ENCODE measurements at places on chromosomes 4 and X.

DNA sequence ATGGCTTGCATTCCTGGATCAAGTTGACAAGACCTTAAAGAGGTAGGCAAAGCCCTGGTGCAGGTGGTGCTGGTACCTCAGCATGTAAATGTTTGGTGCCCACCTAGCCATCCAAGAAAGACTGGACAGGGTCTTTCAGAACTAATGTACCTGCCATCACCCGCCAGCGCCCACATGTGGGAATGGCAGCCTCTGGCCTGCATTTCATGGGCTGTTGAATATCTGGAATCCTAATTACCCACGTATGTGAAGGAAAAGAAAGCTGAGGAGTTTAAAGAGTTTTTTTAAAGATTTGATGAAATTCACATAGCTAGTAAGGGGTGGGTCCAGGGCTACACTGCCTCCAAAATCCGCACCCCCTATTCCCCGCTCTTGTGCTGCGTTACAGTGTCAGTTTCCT, 8.6 kb upstream of the CCDC149 start:
- DNase-seq, result no peak

GRCh38 chr4:109433205-109434006, at the start of gene SEC24B:
Gene SEC24B (plus strand): TSS chr4:109433815. CDS start chr4:109433870, 55 bp downstream.
- DNase-seq, result peak; percentile 55

DNA sequence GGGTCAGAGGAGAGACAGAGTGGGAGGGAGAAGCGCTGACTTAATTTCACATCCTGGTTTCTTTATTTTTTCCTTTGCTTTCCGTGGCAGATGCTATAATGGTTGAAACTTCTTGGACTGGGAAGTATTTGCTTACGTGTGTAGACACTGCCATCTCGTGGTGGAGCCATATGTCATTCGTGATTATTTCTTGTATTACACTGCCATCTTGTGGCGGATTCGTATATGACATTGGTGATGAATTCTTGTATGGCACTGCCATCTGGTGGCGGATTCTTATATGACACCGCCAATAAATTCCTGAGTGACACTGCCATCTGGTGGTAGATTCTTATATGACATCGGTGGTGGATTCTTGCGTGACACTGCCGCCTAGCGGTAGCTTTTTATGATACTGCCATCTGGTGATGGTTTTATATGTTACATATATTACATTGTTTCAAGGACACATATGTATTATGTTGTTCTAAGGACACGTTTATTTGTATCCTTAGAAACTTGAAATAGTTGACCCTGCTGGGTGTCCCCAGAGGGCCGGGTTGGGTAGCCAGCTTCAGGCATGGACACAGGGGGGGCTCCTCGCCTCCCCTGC, 37.3 kb upstream of the CLCN4 start:
- peak; percentile 51 for DNase-seq

GRCh38 chr4:41514766-41515481, 23.0 kb upstream of the LIMCH1 start:
- no peak for DNase-seq

DNA sequence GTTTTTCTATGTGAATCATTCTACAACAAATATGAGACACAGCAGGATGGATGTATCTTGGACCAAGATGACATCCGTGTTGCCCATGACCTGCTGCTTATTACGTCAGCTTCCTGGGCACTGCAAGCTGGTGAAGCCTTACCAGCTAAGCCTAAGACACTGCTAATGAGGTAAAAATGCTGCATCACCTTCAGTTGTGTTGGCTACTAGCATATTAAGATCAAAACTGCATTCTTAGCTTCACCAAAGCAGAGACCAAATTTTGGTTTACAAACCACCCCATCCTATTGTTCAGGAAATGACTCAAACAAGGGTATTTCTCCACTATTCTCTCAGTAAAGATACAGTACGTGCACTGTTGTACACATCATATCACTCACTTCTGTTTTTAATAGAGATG, 50.3 kb downstream of the MAML3 start:
- no peak for DNase-seq

- no peak for DNase-seq
These were observed 9.0 kb downstream of the LRPAP1 start for GRCh38 chr4:3523146-3523627.

- no peak for DNase-seq
These were observed at the start of gene ZNF732 for GRCh38 chr4:304969-305680. Gene ZNF732 (minus strand): TSS chr4:305474. CDS start chr4:305310, 164 bp downstream.

GRCh38 chrX:136752346-136752745, 28.4 kb downstream of the ARHGEF6 start:
- no peak for DNase-seq

- DNase-seq, result no peak
These were observed 111.7 kb downstream of the CHRNA9 start for GRCh38 chr4:40446839-40447238.

DNA sequence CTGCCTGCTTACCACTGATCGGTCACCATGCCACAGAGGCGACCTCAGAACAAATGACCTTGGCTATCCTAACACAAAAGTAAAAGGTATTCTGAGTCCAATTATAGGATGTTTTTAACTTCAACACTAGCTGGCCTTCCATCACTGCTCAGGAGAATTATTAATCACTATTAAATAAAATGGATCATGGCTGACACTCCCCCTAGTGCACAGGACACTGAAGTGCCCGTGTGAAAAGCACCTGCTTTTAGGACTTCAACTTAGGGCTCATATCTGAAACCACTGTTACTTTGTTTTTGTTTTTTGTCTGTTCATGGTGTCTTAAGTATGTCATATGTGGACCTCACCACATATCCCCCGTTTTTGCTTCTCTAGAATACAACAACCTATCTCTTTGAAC, 33.9 kb downstream of the STX18 start:
- no peak for DNase-seq

GRCh38 chrX:138930583-138930945, 219.0 kb upstream of the FGF13 start:
- no peak for DNase-seq

DNA sequence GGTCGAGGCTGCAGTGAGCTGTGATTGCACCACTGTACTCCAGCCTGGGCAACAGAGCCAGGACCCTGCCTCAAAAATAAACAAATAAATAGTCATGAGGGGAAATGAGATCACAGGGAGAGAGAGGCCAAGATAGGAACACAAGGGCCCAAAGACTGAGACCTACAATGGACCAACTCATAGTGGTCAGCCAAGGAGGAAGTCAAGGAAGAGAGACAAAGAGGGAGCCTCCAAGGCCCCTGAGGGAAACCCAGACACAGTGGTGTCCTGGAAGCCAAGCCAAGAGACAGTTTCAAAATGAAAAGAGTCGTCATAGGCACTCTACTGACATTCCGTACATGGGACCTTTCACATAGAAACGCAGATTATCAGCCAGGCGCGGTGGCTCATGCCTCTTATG, 153.3 kb downstream of the BCOR start:
- DNase-seq, result no peak

GRCh38 chr4:166896254-166896653, 338.0 kb downstream of the SPOCK3 start:
- no peak for DNase-seq

GRCh38 chrX:33204889-33205288, 6.5 kb downstream of the DMD start:
- DNase-seq, result no peak

DNA sequence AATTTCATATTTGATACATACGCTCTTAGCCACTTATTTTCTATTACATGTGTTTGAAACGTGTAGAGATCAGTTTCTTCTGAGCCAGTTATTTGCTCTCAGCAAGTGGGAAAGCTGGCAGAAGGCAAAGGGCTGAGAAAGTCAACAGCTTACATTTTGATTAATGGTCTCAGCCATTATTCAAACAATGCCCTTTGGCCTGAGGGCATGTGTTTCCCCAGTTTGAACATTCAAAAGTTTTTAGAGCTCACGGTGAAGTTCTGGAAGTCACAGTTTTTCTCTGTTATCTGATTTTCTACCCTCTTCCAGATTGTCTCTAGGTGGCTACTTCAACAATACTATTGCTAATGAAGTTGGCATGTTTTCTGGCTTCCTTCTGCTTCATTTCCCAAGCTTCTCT, 591.8 kb upstream of the CPEB2 start:
- no peak for DNase-seq

DNA sequence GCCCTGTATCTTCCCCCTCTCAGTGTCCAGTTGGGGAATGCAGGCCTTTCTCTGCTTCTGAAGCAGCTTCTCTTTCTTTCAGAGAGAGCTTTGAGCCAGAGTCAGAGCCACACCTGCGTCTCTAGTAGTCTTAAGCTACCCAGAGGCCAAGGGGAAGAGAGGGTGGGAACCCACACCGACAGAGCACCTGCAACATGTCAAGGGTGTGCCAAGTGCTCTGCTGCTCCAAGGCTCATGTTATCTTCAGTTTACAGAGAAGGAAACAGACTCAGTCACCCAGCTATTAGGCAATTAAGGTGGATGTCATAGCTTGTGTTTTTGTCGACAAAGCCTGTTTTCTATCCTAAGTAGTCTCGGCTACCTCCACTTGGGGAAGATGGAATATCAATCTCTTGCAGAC, 22.7 kb upstream of the RNF212 start:
- no peak for DNase-seq

- no peak for DNase-seq
These were observed 96.6 kb upstream of the DMD start for GRCh38 chrX:33307911-33308354.

DNA sequence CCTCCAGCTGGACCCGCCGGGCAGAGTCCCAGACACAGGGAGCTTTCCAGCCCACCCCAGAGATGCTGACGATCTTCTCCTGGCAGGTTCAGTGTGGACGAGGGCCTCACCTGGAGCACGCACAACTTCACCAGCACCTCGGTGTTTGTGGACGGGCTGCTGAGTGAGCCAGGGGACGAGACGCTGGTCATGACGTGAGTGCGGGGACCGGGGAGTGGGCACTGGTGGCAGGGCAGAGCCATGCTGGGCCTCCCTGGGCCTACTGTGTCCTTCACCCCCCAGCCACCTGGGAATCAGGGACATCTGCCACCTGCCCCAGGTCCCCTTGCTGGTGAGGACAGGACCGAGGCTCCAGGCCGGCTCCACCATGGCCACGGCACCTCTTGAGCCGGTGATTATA, 235.6 kb downstream of the AFAP1 start:
- DNase-seq, result no peak
